Tibial nerve (tissue), 4 donors: ENCODE measurements at places on chromosomes 5 and 9. TPM values are rescaled to one million over a fixed set of nuclear protein-coding genes. Genes with fewer than 3 reads are reported as not detected.

The PCDHA9 gene
- total RNA-seq = 1.8 TPM

DNA sequence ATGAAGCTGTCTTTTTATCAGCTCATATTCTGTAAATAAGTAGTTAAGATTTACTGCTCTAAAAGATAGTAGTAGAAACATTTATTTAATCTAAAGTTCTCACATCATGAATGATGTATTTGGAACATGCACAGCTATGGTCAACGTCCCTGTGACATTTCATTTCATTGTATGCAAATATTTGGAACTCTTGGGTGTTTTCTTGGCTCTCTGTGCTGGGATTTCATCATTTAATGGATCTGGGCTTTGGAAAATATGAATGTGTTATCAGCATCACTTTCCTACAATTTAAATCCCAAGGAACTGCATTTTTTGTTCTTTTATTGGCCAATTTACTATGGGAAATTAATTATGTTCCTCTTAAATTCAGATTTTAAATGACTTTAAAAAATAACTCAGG is 462.9 kb downstream of the SEMA5A start:
- no peak for DNase-seq

The ZNF658 gene
- total RNA-seq = 4.0 TPM

- no peak for DNase-seq
These were observed 10.5 kb downstream of the NELFB start for GRCh38 chr9:137265496-137266161.

- DNase-seq = no peak
These were observed 25.6 kb downstream of the MED27 start for GRCh38 chr9:132054024-132054423.

The PFN3 gene
- not detected for total RNA-seq

DNA sequence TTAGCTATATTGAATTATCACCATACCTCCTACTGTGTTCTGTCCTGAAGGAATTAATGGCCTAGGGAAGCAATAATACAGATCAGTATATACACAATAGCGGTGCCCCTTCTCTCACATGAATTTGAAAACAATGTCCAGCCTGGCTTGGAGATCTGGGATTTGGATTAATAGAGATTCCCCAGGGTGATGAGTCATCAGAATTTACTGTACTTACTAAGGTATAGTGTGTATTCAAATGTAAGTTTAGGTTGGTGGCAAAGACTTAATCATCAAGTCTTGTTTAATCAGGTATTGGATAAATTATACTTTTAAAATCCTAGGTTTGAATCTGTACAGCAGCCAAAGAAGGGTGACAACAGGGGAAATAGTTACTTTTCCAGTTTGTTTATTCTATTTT is 121.5 kb downstream of the FEM1C start:
- no peak for DNase-seq

The PIP5KL1 gene
- total RNA-seq = not detected
